Motor neuron (in vitro differentiated cells): ENCODE measurements at places on chromosomes 4 and X.
A peak's percentile ranks its signal among the peaks of the same experiment; 100 is the strongest.

- no peak for ATAC-seq
Observed at GRCh38 chr4:161519611-161520010, 644.2 kb downstream of the FSTL5 start.

DNA sequence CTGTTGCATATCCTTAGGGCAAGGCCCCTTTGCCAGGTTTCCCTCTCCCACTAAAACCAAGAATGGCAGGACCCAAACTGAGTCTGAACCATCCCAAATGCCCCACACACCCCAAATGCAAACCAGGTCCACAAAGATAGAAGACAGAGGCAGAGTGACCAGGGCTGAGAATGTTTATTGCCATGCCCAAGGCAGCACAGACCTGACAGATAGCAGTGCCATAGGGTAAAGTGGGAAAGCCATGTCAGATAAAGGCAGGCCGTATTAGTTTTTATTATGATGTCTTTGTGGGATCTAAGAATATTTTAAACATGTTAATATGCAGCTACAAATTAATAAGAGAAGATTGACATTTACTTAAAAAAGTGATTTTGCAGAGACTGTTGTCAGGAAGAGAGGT, 29.6 kb upstream of the MND1 start:
- no peak for ATAC-seq

DNA sequence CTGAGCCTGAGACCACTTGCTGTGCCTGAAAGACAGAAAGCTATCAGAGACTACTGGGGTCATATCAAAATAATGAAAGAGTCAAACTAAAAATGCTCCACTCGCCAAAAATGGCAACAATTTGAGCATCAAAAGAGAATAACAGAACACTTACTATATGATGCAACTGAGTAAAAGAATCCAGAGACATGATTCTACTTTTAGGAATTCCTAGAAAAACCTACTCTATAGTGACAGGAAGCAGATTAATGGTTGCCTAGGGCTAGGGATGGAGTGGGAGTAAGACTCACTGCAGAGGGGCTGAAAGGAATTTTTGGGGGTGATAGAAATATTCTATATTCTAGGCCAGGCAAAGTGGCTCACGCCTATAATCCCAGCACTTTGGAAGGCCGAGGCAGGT, 29.4 kb upstream of the SLAIN2 start:
- ATAC-seq = no peak

- no peak for ATAC-seq
Observed at GRCh38 chr4:172707622-172708021, 461.0 kb upstream of the GALNT7 start.

- ATAC-seq = peak; percentile 98
Observed at GRCh38 chrX:45824471-45824870, 623.8 kb upstream of the DIPK2B start.

- no peak for ATAC-seq
Observed at GRCh38 chr4:78936989-78937388, 2.2 kb downstream of the PAQR3 start.

DNA sequence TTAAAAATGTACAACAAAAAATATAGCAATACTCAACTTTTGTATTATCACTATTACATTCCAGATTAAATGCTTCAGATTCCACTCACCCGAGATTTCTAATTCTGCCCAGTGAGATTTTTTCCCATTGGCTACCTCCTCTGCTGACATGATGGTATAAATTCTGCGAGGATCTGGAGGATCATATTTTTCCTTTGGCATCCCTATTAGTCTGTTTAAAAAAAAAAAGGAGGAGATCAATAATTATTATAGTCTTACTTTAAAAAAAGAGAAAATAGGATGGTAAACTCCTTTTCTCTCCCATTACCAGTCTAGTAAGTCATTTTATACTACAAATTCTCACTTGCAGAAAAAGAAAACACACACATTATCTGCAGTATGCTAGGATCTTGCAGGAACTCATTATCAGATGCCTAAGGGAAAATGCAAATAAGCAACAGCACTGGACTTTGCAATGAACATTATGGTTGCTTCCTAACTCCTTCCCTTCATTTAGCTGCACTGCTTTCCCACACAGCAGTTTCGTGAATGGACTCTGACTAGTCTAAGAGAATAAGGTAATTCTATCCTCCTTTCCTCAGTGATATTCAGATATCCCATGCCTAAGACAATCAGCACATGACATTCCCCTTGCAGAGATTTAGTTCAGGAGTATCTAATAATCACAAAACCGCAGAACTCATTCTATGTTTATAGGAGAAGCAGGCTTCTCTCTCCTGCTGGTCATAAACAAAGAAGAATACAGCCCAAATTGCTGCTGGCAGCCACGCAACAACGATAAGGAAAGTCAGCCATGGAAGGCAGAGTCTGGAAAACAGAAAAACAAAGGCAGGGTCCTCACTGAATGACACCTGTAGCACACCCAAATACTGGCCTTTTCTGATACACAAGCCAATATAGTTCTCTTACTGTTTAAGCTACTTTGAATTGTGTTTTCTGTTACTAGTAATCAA, 42.7 kb downstream of the CNOT6L start:
- no peak for ATAC-seq

DNA sequence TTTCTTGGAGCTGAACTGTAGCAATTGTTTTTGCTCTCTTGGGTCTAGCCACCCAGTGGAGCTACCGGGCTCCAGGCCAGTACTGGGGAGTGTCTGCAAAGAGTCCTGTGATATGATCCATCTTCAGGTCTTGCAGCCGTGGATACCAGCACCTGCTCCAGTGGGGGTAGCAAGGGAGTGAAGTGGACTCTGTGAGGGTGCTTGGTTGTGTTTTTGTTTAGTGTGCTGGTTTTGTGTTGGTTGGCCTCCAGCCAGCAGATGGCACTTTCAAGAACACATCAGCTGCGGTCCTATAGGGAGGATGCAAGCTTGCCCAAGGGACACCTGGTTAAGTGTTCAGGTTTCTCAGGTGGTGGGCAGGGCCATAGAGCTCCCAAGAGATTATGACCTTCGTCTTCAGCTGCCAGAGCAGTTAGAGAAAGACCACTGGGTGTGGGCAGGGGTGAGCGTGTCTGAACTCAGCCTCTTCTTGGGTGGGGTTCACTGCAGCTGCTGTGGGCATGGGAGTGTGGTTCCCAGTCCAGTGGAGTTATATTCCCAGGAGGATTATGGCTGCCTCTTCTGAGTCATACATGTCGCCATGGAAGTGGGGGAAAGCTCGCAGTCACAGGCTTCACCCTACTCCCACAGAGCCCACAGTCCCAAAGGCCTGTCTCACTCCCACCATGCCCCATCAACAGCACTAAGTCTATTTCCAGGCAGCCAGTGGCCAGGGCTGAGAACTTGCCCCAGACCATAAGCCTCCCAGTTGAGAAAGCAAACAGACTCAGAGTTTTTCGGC, 811.6 kb downstream of the GLUD2 start:
- ATAC-seq = no peak

DNA sequence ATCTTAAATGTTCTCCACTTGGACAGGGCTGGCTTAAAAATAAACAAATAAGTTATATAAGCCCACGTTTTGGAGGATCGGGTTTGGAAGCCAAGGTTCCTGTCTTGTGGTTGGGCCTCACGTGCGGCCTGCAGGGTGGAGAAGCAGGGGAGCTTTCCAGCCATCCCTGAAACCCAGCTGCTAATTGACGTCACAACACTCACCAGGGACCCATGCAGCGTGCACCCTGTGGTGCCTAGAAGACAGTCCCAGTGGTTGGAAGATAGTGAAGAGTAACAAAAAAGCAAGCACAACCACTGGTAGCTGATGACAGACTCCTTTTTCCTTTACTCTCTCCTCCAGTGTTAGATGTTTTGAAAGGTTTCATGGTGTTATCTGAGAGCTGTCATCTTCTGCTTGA, 142.0 kb upstream of the RBPJ start:
- no peak for ATAC-seq

DNA sequence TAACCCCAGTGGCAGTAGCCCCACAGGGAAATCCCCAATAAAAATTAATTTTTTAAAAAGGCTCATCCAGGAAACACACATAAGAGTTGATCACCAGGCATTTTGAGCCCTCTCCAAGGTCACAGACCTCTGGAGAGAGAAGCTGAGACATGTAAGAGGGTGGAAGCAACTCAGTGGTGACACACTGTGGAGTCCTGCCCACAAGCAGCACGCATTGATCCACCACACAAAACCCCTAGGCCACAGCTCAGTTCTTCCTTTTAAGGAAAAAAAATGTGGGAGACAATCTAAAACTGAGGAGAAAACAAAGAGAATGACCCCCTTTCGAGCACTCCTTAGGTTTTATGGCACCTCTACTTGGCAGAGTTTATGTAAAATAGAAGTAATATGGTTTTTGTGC, 71.7 kb upstream of the S100G start:
- ATAC-seq = no peak

GRCh38 chr4:36325926-36326325, 44.5 kb downstream of the DTHD1 start:
- ATAC-seq = no peak

DNA sequence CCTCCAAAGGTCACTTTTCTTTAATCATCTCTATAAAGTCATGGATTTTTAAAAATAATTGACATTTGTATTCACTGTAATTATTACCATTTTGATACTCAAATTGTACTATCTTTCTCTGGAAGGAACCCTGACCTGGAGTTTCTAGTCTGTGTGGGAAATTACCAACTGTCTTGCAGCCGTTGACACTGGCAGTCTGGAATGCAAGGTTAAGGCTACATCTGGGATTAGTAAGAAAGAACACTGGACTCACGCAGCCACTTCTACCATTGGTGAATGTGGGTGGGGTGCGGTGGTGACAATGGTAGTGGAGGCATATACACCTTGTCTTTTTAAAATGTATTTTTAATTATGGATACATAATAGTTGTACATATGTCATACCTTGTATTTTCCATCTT, 40.9 kb downstream of the EGF start:
- ATAC-seq = no peak

- peak; percentile 90 for ATAC-seq
Observed at GRCh38 chr4:155592179-155592937, 74.3 kb upstream of the GUCY1A1 start.

- no peak for ATAC-seq
Observed at GRCh38 chrX:28223991-28224390, 242.7 kb upstream of the DCAF8L1 start.

- ATAC-seq = no peak
Observed at GRCh38 chrX:112048707-112049106, 33.9 kb downstream of the TRPC5 start.

- no peak for ATAC-seq
Observed at GRCh38 chr4:29653221-29653620, 1066.9 kb upstream of the PCDH7 start.
